ENCODE measurements at places on chromosomes 2 and 18.

DNA sequence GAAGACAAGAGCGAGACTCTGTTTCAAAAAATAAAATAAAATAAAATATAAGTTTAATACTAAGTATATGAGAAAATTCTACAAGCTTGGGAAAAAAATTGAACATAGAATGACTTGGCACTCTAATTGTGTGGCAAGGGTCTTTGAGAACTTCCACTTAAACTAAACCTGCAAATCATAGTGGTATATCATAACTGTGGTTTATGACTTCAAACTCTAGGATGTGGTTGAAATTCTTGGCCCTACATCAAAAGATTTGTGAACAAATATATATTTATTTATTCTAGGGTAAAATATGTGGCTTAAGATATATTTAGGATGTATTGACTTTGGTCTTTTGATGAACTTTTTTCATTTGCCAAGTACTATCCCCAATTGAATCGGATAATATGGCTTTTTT lies 3.1 kb upstream of the FAM171B start:
- DNase-seq, result no peak

- DNase-seq, result no peak
Measured at GRCh38 chr2:186780701-186781316, 68.2 kb downstream of the ZSWIM2 start.

- no peak for DNase-seq
Measured at GRCh38 chr2:215622837-215623236, 187.0 kb upstream of the FN1 start.

DNA sequence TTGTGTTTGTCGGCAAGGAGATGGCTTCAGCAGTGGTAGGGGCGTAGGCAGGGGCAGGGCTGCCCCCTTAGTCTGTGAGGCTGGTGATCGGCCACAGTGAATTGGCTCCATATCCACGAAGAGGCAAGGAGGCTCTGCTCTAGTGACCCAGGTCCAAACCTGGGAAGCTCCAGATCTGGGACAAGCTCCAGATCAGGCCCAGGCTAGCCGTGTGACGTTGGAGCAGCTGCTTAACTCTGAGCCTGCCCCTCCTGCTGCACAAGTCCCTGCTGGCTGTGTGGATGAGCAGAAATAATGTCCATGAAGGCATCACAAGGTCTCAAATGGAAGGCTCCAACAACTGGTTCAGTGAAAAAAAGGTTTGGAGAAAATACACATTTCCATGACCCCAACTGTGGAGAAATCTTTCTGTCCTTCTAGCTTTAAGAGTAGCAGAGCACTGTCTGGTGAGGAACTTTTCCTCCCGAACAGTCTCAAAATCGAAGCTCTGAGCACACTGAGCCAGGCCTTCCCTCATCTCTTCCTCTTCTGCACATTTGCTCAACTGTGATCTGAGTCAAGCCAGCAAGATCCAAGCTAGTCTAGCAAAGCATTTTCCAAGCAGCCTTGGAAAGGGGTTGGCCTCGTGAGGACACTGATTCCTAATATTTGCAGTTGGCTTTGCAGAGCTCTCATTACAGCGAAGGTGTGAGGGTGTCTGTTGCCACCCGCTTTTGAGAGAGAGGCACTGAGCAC lies 67.0 kb upstream of the TCF7L1 start:
- no peak for DNase-seq

- DNase-seq, result no peak
Measured at GRCh38 chr18:8253944-8254343, 355.3 kb upstream of the RAB12 start.

GRCh38 chr2:84459944-84460429 lies 907 bp upstream of the SUCLG1 start:
- no peak for DNase-seq

DNA sequence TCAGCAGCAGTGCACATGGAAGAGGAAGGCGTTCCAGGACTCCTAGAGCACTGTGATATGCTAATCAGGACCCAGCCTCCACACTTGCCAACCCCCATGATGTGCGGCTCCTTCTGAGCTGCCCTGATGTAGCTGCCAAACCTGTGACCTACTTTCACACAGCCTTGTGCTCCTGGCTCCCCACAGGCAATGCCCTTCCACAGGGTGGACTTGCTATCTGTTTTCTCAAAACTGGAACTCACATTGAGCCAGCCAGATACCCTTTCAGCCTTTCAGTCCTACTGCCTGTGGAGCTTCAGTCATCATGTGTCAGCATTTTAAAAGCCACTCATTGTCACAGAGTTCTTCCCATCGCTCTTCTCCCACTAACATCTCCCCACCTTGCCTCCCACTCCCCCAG lies 181.6 kb downstream of the AFF3 start:
- DNase-seq, result no peak

- no peak for DNase-seq
Measured at GRCh38 chr2:133777574-133777960, 209.3 kb upstream of the NCKAP5 start.

- no peak for DNase-seq
Measured at GRCh38 chr18:57666818-57667497, 45.3 kb upstream of the NARS1 start.

DNA sequence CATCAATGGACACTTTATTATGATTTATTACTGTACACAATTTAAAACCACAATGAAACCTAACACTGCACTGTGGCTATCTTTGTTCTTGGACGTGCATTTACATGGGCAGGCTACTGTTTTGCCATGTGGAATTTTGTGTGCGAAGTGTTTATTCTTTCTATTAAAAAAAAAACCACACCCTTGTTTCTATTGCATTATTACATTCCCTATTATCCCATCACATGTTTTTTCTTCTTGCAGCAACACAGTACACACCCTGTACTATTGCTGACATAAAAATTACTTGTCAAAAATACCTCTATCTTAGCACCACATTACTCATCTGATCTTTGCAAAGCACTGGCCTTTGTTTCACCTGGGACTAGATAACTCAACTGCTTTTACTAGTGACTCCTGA lies 1.5 kb downstream of the RNF152 start:
- no peak for DNase-seq

- no peak for DNase-seq
Measured at GRCh38 chr2:225787497-225787896, 388.0 kb downstream of the NYAP2 start.

GRCh38 chr2:168568476-168569267 lies 112.6 kb downstream of the CERS6 start:
- no peak for DNase-seq

- no peak for DNase-seq
Measured at GRCh38 chr18:22536558-22536957, 118.8 kb upstream of the CTAGE1 start.

DNA sequence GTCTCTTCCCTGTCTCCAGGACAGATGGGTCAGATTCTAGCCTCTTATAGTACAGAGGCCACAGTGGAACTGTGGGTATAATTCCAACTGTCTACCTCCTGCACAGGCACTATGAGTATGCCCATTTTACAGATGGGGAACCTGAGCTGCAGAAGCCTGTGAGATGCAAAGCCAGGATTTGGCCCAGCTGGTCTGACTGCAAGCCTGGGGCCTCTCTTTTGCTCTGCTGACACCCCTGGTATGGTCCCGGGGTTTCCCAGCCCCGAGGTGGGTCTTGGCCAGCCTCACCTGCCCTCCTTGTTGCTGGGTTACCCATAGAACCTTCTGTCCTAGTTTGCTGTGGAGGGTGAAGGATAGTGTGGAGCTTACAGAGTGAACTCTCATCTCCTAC lies 9.8 kb downstream of the HS6ST1 start:
- DNase-seq, result no peak

Data from stimulated activated CD8-positive, alpha-beta memory T cell treated with anti-CD3 and anti-CD28 coated beads, Interleukin-7, amount 100 ng/mL, for 24 hours (primary cell).